Activated CD4-positive, alpha-beta memory T cell treated with anti-CD3 and anti-CD28 coated beads for 36 hours (primary cell): ENCODE measurements at places on chromosomes 4 and X. TPM values are rescaled to one million over a fixed set of nuclear protein-coding genes. Genes with fewer than 3 reads are reported as not detected.
A peak's percentile ranks its signal among the peaks of the same experiment; 100 is the strongest.

L1CAM gene
- total RNA-seq: 0.45 TPM

WDR45 gene
- 28.9 TPM for total RNA-seq

DNA sequence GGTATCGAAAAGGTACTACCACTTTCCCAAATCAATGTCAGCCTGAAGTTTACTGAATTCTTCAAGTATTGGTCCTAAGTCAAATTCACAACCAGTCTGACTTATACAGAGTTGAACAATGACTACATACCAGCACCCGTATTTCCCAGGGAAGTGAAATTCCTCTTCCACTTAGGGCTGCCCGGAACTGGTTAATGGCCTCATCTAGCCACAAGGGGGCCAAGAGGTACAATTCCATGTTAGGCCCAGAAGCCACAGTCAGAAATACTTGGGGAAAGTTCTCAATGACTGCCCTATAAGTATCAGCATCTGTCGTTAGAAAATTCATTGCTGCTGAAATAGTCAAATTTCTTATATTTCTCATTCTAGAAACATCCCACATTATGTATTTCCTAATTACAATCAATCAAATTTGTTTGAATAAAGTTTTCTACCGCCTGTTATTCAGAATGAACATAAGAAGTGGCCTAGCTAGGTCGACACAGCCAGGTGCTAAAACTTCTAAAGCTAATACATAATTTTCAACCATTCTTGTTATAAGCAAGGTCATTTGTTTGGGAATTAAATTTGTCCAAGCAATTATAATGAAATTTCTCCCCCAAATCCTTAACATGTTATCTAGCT is 5.6 kb upstream of the PCDH7 start:
- H3K4me3 ChIP-seq: no peak overlapping the region
- peaks cover 6% of the 10 kb centered on the region for H3K36me3 ChIP-seq
- no peak overlapping the region for H3K27ac ChIP-seq
- peaks cover 25% of the 10 kb centered on the region for H3K27me3 ChIP-seq
- peaks cover 20% of the 10 kb centered on the region for H3K4me1 ChIP-seq

DNA sequence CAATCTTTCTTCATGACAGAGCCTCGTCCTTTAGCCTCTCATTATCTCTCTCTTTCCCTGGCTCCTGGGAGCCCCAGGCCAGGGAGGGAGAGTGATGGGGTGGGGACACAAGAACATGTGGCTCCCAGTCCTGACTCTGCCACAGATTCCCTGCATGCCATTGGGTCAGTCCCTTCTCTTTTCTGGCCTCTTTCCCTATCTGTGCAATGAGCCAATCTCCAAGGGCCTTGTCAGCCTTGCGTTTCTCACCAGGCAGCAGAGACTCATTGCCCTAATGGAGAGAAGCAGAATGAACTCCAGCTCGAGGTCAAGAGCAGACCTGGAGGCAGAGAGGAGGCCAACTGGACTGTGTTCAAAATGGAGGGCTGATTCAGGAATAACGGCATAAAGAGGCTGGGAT is 38.4 kb upstream of the PJA1 start:
- H3K4me1 ChIP-seq: no peaks in the 10 kb centered on the region
- no peaks in the 10 kb centered on the region for H3K27me3 ChIP-seq
- H3K27ac ChIP-seq: no peak overlapping the region
- no peak for DNase-seq
- no peaks in the 10 kb centered on the region for H3K36me3 ChIP-seq
- no peak overlapping the region for H3K4me3 ChIP-seq

CSN1S1 gene
- total RNA-seq: not detected

GRCh38 chr4:5772528-5773270 is 61.7 kb downstream of the EVC start:
- H3K36me3 ChIP-seq: peaks cover 3% of the 10 kb centered on the region
- no peak overlapping the region for H3K27ac ChIP-seq
- no peak for DNase-seq
- no peaks in the 10 kb centered on the region for H3K27me3 ChIP-seq
- H3K4me3 ChIP-seq: no peak overlapping the region

GRCh38 chr4:82429728-82430192 is 502 bp downstream of the HNRNPDL start:
- DNase-seq: no peak
- no peaks in the 10 kb centered on the region for H3K27me3 ChIP-seq
- H3K4me1 ChIP-seq: peaks cover 57% of the 10 kb centered on the region
- peak overlapping the region; percentile 99 for H3K4me3 ChIP-seq
- peak overlapping the region; percentile 97 for H3K27ac ChIP-seq

RTL3 gene
- total RNA-seq: not detected

CCDC158 gene
- not detected for total RNA-seq

- DNase-seq: no peak
- no peak overlapping the region for H3K4me3 ChIP-seq
- peaks cover 2% of the 10 kb centered on the region for H3K27me3 ChIP-seq
- H3K36me3 ChIP-seq: no peaks in the 10 kb centered on the region
- no peak overlapping the region for H3K27ac ChIP-seq
- no peaks in the 10 kb centered on the region for H3K4me1 ChIP-seq
Measured at GRCh38 chr4:154961263-154961662, 180.2 kb downstream of the RBM46 start.

DNA sequence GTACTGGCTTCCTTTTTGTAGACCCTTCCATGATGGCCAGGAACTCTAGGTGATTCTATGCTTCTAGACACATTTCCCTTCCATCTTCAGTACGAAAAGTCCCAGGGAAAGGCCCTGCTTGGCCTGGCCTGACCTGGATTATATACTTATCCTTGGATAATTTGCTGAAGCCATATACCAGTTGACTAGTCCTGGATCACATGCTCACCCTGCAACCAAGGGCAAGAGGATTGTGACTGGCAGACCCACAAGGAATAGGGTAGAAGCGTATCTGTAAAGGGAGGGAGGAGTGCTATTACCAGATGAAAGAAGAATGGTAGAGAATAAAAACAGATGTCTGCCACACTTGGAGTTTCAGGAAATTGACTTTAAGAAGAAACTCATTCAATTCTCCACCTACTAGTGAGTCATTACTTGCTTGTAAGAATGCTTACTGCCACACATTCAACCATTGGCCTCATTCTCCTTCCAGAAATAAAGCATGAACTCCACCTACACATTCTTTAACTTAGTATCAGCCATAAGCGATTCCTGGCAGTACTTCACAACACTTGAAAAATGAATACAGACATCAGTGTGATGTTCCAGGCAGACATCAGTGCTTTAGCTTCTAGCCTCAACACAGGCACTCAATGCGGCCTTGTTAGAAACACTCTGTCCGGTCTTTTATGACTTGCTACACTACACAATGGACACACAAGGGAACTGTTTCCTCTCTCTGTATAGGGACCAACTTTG is 141.8 kb downstream of the CBR4 start:
- peak overlapping the region; percentile 76 for H3K27ac ChIP-seq
- peaks cover 21% of the 10 kb centered on the region for H3K27me3 ChIP-seq
- H3K4me3 ChIP-seq: no peak overlapping the region
- peaks cover 32% of the 10 kb centered on the region for H3K4me1 ChIP-seq
- no peaks in the 10 kb centered on the region for H3K36me3 ChIP-seq

AR gene
- 0.22 TPM for total RNA-seq

LNX1 gene
- not detected for total RNA-seq

DNA sequence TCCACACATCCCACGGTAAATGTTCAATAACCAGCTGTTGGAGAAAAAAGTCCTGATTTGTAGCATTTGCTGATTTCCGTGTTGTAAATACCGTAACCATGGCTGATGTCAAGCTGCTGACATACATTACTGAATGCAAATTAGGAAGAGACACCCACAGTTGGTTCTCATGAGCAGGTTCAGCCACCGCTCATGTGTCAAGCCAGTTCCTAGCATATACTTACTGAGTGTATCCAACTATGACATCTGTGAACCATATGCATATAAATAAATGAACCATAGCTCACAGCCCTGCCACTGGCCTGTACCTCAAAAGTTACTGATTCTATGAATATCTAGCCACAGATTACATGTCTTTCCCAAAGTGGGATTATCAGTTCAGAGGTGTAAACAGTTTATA is 29.5 kb downstream of the FHDC1 start:
- H3K27me3 ChIP-seq: no peaks in the 10 kb centered on the region
- H3K4me3 ChIP-seq: no peak overlapping the region
- DNase-seq: no peak
- H3K36me3 ChIP-seq: no peaks in the 10 kb centered on the region

GRCh38 chrX:137428766-137429591 is 136.9 kb upstream of the ZIC3 start:
- H3K4me1 ChIP-seq: no peaks in the 10 kb centered on the region
- no peak overlapping the region for H3K27ac ChIP-seq
- H3K36me3 ChIP-seq: peaks cover 1% of the 10 kb centered on the region
- no peak for DNase-seq
- no peak overlapping the region for H3K4me3 ChIP-seq

DNA sequence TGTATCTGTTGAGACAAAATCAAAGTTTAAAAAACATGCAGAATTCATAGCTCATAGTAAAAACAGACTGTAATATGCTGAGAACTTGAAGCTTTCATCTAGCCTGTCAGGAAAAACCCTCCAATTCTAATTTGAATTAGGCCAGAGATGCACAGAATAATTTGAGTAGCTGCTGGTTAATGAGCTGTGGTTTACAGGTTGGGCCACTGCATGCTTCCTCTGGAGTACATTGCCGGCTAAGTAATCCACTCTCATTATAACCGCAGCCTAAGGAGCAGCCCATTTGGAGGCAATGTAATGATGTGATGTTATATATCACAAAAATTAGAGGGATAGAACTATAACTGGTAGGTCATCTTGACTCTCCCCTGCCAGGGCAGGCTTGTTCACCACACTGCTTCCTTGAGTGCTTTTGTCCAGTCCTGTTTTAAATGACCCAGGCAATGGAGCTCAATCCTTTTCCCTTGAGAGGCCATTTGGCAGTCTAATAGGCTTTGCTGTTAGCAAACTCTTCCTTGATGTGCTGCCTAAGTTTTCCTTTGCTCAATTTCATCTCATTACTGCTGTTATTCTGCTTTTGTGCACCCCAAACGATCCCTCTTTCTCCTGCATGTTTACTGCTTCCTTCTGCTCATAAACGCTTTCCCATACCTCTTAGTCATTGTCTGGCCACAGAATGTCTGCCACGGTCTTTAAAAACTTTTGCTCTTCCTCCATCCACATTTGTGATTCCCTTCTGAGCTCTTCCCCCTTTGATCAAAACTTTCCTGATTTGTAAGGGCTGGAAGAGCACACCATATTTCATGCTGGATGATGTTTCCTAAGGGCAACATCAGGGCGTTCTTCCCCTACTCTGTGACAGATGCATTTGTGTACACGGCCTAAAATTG is 230.9 kb downstream of the C4orf33 start:
- H3K27ac ChIP-seq: no peak overlapping the region
- no peak for DNase-seq
- no peaks in the 10 kb centered on the region for H3K36me3 ChIP-seq
- H3K4me3 ChIP-seq: no peak overlapping the region
- H3K27me3 ChIP-seq: peaks cover 5% of the 10 kb centered on the region

KIAA1210 gene
- not detected for total RNA-seq
